ENCODE measurements at places on chromosomes 12 and 14. TPM values are rescaled to one million over a fixed set of nuclear protein-coding genes. Genes with fewer than 3 reads are reported as not detected.

DNA sequence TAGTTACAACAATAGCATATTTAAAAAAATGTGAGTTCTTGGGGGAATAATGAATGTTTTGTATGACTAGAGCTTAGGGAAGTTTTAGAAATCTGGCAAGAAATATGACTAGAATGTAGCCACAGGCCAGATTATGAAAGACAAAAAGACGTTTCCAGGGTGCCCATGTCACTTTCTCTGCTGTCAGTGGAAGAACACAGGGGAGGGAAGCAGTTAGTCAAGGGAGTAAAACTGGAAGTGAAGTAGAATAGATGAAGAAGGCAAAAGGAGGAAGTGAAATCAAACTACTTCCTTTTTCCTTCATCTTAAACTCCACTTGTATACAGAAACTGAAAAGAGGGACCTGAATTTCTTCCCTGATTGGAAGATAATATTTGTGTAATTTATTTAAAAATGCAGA lies 81.2 kb upstream of the ATP2B1 start:
- H3K27me3 ChIP-seq, result no peaks in the 10 kb centered on the region
- peaks cover 5% of the 10 kb centered on the region for H3K4me1 ChIP-seq
- no peak for DNase-seq
- no peak overlapping the region for H3K4me3 ChIP-seq
- H3K36me3 ChIP-seq, result no peaks in the 10 kb centered on the region

- H3K4me3 ChIP-seq, result peak overlapping the region; percentile 67
- H3K27ac ChIP-seq, result peak overlapping the region; percentile 80
- peaks cover 51% of the 10 kb centered on the region for H3K27me3 ChIP-seq
- DNase-seq, result no peak
Measured at GRCh38 chr12:32398816-32399369, 465 bp upstream of the FGD4 start.

- H3K27me3 ChIP-seq, result no peaks in the 10 kb centered on the region
- no peak overlapping the region for H3K27ac ChIP-seq
- H3K4me1 ChIP-seq, result no peaks in the 10 kb centered on the region
- H3K4me3 ChIP-seq, result no peak overlapping the region
- no peak for DNase-seq
Measured at GRCh38 chr12:62335796-62336195, 75.6 kb downstream of the USP15 start.

DHRS2 gene
- 0.26 TPM for total RNA-seq

GRCh38 chr12:97173688-97174410 lies 266.8 kb downstream of the NEDD1 start:
- no peaks in the 10 kb centered on the region for H3K36me3 ChIP-seq
- H3K27me3 ChIP-seq, result no peaks in the 10 kb centered on the region
- no peak overlapping the region for H3K27ac ChIP-seq

GRCh38 chr14:82604819-82605218 lies 1071.2 kb upstream of the SEL1L start:
- no peaks in the 10 kb centered on the region for H3K36me3 ChIP-seq
- no peak overlapping the region for H3K4me3 ChIP-seq
- H3K27ac ChIP-seq, result no peak overlapping the region

GRCh38 chr12:4591180-4591687 lies 29.2 kb downstream of the DYRK4 start:
- H3K27ac ChIP-seq, result no peak overlapping the region
- H3K27me3 ChIP-seq, result no peaks in the 10 kb centered on the region
- H3K4me3 ChIP-seq, result no peak overlapping the region
- H3K36me3 ChIP-seq, result no peaks in the 10 kb centered on the region

DNA sequence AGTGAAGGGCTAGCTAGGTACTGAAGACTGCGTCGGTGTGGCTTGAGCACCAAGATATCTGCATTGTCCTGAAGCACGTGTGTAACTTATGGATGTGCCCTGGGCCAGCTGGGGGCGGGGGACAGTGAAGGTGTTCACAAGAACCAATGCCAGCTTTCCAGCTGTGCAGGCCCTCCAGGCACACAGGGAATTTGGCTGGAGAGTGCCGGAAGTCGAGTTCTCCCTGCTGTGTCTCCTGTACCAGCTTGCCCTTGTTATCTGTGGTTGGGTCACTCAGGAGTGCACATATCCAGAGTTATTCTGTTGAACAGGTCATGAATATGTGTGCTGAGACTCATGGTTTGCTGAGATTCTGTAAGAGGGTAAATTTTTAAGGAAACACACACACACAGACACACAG lies 75.9 kb upstream of the CRY1 start:
- H3K36me3 ChIP-seq, result no peaks in the 10 kb centered on the region
- H3K4me3 ChIP-seq, result no peak overlapping the region

ENDOU gene
- total RNA-seq, result not detected

BIN2 gene
- 15.5 TPM for total RNA-seq

DNA sequence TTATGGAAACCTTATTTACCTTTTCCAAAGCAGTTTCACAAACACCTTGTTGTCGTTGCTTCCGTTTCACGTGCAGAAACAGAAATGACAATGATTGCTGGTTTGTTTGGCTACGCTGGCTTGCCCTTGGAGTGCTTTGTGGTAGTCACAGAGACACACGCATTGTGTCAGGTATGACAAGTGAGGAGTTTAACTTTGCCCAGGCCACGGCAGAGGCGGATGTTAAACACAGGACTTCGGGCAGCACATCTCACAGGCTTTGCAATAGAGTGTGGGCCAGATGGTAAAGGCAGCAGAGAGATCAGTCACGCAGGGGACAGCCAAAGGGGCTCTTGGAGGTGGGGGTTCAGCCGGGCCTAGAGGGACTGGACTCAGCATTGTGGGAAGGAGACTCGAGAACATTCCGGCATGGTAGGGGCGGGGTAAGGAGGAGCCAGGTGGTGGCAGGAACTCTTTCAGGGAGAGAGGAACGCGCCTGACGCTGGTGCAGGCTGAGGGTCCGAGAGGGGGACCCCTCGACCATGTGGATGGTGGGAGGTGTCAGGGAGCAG lies 59.8 kb upstream of the KCNA1 start:
- H3K36me3 ChIP-seq, result no peaks in the 10 kb centered on the region
- no peak overlapping the region for H3K4me3 ChIP-seq
- no peak for DNase-seq
- H3K4me1 ChIP-seq, result no peaks in the 10 kb centered on the region
- no peaks in the 10 kb centered on the region for H3K27me3 ChIP-seq
- H3K27ac ChIP-seq, result no peak overlapping the region

DNA sequence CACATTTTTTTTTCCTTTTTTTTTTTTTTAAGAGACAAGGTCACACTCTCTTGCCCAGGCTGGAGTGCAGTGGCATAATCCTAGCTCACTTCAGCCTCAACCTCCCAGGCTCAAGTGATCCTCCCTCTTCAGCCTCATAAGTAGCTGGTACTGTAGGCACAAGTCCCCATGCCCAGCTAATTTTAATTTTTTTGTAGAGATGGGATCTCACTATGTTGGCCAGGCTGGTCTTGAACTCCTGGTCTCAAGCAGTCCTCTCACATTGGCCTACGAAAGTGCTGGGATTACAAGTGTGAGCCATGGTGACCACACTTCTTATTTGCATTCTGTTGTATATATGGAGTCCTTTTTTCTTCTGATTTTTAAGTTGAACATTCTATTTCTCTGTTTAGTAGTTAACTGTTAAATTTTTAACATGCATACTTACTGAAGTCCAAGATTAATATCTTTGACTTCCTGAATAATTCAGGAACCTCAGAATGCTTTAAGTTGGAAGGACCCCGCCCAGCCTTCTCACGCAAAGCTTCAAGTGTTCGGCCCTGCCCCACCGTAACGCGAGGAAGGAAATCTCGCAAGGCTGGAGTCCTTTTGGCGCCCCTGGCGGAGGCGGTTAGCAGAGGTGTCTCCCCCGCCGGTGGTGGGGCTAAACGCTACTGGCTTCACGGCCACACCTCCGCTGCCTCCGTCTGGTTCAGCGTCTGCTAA lies 21.6 kb downstream of the SPATS2 start:
- H3K4me3 ChIP-seq, result no peak overlapping the region
- H3K4me1 ChIP-seq, result no peaks in the 10 kb centered on the region
- peak; percentile 38 for DNase-seq

HOXC12 gene
- total RNA-seq, result not detected

PLEKHG7 gene
- 1.3 TPM for total RNA-seq

GRCh38 chr14:61923348-61923747 lies 161.1 kb downstream of the SNAPC1 start:
- H3K27ac ChIP-seq, result no peak overlapping the region
- no peaks in the 10 kb centered on the region for H3K27me3 ChIP-seq
- no peaks in the 10 kb centered on the region for H3K4me1 ChIP-seq
- no peaks in the 10 kb centered on the region for H3K36me3 ChIP-seq

- H3K4me1 ChIP-seq, result peaks cover 48% of the 10 kb centered on the region
- H3K27ac ChIP-seq, result no peak overlapping the region
- no peak overlapping the region for H3K4me3 ChIP-seq
- DNase-seq, result no peak
- no peaks in the 10 kb centered on the region for H3K27me3 ChIP-seq
Measured at GRCh38 chr12:46364300-46364696, 8.3 kb downstream of the SLC38A2 start.

LRTM2 gene
- not detected for total RNA-seq

KRT85 gene
- not detected for total RNA-seq

DNA sequence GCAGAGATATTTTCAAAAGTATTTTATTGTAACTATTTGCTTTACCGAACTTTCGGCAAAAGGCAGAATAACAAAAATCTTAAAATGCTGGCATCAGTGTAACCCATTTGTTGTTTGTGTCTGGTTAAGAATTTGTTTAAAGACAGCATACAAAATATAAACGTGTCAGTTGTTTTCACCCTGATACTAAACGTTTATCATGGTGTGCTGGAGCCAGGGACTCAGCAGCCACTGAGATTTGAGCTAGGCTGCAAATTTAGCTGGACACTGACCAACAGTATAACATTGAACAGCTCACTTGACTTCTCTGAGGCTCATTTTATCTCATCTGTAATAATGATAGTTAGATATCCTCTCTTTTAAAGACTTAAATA lies 183.7 kb downstream of the TMTC3 start:
- peaks cover 3% of the 10 kb centered on the region for H3K4me1 ChIP-seq
- H3K4me3 ChIP-seq, result no peak overlapping the region
- peak overlapping the region; percentile 51 for H3K27ac ChIP-seq
- no peaks in the 10 kb centered on the region for H3K27me3 ChIP-seq
- no peaks in the 10 kb centered on the region for H3K36me3 ChIP-seq
- DNase-seq, result peak; percentile 70
